Cerebellum (tissue), 4 donors: ENCODE measurements at places on chromosomes 2 and 18. TPM values are rescaled to one million over a fixed set of nuclear protein-coding genes. Genes with fewer than 3 reads are reported as not detected.

The NEU2 gene
- total RNA-seq, result not detected

The VWA3B gene
- 0.73 TPM for total RNA-seq

The SIX2 gene
- 0.45 TPM for total RNA-seq

The ACTG2 gene
- 1.1 TPM for total RNA-seq

The TMEM18 gene
- 24.9 TPM for total RNA-seq

DNA sequence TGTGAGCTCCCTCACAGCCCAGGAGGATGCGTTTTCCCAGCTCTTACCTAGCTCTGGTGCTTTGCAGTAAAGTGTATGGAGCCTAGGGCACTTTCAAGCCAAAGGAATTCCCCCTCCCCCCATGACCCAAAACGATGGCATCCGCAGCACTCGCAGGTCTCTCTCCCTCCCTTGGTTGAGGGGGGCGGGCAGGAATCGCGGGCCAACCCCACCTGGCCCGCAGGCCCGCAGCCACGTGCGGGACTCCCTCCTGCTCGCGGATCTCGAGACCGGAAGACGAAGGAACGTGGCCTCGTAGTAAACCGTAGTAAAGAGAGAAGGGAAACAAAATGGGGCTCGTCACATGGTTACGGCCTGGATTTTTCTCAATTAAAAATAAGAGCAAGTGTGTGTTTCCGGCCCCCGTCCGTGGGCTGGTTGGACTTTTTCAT, 8.5 kb downstream of the IRS1 start:
- DNase-seq, result peak; percentile 72

- DNase-seq, result no peak
Measured at GRCh38 chr2:550860-551567, 126.2 kb downstream of the TMEM18 start.

- DNase-seq, result no peak
Measured at GRCh38 chr2:191222952-191223351, 22.3 kb upstream of the MYO1B start.

GRCh38 chr18:75407468-75408437, 19.8 kb downstream of the SMIM21 start:
- no peak for DNase-seq

GRCh38 chr18:10020171-10020570, 106.4 kb downstream of the VAPA start:
- no peak for DNase-seq

GRCh38 chr2:236415684-236416444, 151.7 kb upstream of the ASB18 start:
- no peak for DNase-seq

GRCh38 chr2:156800065-156800653, 364.0 kb downstream of the GPD2 start:
- DNase-seq, result no peak

- DNase-seq, result no peak
Measured at GRCh38 chr2:625415-626333, 51.5 kb downstream of the TMEM18 start.
